ENCODE measurements at places on chromosomes 11 and 22.

DNA sequence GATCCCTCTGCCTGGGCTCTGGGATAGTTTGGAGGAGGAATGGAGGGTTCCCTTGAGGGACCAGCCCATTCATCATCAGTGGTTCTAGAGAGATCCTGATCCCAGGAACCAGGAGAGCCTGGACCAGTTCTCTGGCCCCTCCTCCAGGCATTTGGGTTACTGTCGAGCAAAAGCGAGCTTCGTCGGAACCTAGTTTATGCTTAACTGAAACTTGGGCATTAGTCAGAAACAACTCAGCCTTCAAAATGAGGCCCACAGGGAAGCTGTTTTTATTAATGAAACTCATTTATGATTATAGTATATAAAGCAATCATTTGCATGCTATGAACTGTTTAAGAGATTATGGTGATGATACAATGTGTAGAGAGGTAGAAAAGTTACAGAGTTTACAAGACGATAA, 61.4 kb downstream of the LIF start:
- DNase-seq: no peak

- DNase-seq: no peak
Observed at GRCh38 chr11:116454020-116454645, 318.7 kb downstream of the BUD13 start.

- DNase-seq: no peak
Observed at GRCh38 chr22:28934026-28934425, 50.7 kb downstream of the ZNRF3 start.

- DNase-seq: no peak
Observed at GRCh38 chr11:17697175-17697949, 22.0 kb upstream of the MYOD1 start.

GRCh38 chr11:70595452-70595851, 197.1 kb downstream of the CTTN start:
- DNase-seq: no peak

- DNase-seq: peak; percentile 29
Observed at GRCh38 chr11:30586251-30587144, at the start of gene MPPED2. Gene MPPED2, minus strand, starts transcription at chr11:30586353. Its CDS starts 5,980 bp downstream, at chr11:30580373.

DNA sequence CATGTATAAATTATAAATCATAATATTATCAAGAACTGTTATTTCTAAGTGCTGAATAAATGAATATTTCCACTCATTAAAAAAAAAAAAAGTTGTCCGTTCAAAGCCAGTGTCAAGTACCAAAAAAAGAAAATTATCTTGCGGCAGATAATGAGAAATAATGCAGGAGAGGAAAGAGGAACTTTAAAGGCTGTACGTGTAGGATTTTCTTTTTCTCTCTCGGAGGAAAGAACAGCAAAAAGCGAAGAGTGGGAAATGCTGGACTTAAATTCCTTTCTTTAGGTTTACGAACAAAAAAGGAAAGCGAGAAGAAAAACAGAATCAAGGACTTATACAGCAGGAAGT, 999 bp upstream of the CCDC83 start:
- DNase-seq: no peak

GRCh38 chr22:27984001-27984695, 65.1 kb upstream of the PITPNB start:
- DNase-seq: peak; percentile 12

DNA sequence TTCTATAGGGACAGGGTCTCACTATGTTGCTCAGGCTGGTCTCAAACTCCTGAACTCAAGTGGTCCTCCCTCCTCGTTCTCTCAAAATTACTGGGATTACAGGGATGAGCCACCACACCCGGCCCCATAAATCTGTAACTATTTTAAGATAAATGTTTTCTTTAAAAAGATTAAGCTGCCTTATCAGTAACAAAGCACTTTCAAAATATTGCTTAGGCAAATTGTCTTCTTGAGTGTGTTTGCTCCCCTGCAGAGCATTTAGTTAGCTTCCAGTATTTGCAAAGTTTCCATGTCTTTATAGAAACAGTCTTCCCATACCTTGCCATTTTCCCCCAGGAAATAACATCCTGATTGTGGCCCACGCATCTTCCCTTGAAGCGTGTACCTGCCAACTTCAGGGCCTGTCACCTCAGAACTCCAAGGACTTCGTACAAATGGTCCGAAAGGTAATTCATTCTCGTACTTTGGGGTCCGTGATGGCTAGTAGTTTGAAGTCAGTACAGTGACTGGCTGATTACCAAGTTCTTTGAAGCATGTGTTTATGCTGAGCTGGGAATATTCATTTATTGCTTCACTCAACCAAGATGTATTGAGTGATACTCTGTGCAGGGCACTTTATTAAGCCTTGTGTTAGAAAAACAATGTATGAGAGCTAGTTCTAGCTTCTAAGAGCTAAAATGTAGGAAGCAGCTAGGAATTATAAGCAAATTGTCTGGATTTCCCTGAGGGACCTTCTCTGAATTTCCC, 30.4 kb upstream of the CRTAM start:
- no peak for DNase-seq

DNA sequence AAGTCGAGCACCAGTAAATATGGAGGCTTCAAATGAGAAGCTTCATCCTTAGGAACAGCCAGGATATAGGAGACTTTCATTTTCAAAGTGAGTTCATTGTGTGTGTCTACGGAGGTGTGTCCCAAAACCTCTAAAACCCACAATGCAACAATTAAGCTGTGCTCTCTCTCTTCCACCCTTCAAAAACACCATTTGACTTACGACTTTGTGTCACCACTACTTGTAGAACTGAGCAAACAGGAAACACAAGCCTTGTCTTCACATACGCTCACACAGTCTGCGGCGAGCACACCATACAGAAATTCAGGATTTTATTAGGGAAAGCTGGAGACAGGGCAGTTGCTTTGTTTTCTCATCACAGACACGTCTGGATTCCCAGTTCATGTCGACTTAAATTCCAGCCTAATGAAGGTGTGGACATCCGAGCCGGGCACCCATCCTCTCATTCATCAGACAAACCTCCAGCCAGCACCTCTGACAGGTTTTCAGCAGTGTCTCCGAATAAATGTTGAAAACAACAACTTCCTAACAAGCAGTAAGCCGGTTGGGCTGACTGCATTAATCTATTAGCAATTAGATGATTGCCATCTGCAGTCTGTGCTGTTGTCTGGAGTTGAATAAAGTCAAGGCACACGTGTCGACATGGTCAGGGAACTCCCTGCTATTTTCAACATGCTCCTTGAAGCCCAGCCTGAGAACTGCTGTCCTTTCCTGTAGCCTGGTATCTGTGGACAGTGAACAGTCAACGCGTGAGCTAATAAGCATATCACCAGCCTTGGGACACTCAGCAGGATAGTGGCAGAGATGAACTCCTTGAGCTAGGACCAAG, 1411.1 kb downstream of the BRD1 start:
- DNase-seq: no peak

GRCh38 chr11:68524213-68524612, 63.7 kb downstream of the PPP6R3 start:
- DNase-seq: no peak

DNA sequence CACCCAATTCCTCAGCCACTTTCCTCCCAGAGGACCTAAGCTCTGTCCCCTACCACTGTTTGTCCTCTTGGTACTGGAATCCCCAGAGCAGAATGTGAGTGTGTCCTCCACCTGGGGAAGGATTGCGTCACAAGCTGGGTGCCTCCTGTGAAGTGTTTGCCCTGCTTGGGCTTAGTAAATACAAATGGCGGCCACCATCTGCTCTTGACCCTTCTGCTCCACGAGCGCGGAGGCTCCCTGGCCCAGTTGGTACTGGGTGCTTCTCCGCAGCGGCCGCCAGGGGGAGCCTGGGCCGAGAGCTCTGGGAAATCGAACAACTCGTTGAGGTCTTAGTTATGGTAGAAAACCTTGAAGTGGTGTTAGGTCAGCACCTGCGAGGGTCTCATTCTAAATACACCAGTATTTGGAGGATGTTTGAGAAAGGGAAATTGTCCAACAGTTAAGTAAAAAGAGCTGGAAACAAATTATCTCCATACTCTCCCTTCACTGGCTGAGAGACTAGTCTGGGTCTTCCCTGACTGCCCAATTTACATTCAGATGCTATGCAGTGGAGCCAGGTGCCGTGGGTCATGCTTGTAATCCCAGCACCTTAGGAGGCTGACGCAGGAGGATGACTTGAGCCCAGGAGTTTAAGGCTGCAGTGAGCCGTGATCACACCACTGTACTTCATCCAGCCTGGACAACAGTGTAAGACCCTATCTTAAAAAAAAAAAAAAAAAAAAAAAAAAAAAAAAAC, 74.6 kb upstream of the TEAD1 start:
- peak; percentile 51 for DNase-seq

- no peak for DNase-seq
Observed at GRCh38 chr11:114280696-114281095, 15.5 kb upstream of the NNMT start.

GRCh38 chr11:94750319-94751217, 17.6 kb upstream of the AMOTL1 start:
- DNase-seq: no peak

DNA sequence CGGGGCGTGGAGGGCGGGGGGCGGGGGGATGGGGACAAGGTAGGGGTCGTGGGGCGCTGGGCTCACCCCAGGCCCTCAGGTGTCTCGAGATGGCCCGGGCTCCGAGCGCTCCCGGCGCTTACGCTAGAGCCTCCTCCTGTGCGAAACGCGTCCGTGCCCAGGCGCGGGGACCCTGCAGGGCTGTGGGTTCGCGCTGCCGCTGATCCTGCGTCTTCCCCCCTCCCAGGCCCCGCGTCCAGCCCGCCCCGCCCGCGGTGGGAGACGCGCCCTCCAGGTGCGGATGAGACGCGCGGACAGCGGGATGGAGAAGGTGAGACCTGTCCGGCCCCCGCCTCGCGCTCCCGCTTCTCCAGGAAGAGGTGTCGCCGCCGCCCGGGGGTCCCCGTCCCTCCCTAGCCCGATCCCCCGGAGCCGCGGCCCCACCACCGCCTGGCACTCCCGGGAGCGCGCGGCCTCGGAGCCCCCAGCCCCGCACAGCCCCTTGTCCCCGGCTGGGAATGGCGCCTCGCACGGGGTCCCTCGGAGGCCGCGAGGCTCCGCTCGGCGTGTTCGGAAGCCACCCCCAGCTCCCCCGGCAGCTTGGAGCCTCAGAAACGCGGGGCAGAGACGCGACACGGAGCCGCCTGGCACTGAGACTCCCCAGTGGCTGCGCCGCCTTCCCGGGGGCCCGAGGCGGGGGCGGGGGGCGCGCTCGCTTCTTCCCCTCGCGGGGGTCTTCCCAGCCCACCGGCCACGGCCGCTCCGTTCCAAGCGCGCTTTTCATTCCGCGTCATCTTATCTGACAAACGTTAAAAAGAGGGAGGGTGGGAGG, 27.6 kb upstream of the TOLLIP start:
- no peak for DNase-seq

DNA sequence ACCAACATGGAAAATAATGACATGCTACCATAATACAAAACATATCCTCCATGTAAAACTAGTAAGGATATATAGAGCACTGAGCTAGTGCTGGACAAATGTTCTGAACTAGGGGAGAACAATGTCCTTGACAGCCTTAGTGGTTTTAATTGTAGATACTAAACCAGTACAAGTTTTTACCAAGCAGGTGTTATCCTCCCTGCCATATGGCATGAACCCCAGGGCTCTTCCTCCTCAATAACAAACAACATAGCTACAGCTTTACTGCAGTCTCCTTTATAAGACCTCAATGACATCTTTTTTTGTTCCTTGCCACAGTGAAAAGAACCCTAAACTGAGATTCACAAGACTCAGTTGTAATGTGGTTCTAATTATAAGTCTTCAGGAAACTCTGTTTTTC, 70.2 kb upstream of the GDPD4 start:
- no peak for DNase-seq

- no peak for DNase-seq
Observed at GRCh38 chr22:49282596-49282995, 545.1 kb downstream of the BRD1 start.

DNA sequence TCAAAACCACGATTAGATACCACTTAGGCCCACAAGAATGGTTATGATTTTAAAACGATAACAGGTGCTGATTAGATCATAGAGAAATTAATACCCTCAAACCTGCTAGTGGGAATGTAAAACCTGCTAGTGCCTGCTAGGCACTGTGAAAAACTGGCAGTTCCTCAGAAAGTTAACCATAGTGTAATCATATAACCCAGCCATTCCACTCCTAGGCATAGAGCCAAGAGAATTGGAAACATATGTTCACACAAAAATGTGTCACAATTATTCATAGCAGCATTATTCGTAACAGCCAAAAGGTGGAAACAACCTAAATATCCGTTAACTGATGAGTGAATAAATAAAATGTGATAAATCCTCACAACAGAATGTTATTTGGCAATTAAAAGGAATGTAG, 122.2 kb upstream of the SYN3 start:
- DNase-seq: no peak

DNA sequence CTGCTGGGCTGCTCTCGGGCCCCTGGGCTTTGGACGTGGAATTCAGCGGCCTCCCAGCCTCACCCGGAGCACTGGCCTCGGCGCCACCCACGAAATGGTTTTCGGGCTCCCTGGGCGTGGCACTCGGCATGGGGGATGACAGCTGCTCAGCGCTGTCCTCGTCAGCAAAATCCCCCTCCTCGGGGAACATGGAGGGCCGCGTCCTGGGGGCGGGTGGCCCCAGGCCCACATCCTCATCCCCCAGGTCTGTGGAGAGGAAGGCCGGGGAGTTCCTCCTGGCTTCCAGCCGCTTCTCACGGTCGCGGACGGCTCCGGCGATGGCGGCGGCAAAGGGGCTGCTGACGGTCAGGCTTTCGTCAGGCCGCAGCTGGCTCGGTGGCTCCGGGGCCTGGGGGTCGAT, 88.4 kb downstream of the CTTN start:
- DNase-seq: no peak

- no peak for DNase-seq
Observed at GRCh38 chr11:71272161-71272560, 19.8 kb upstream of the SHANK2 start.

GRCh38 chr22:35299217-35299672, 449 bp upstream of the TOM1 start:
- no peak for DNase-seq

DNA sequence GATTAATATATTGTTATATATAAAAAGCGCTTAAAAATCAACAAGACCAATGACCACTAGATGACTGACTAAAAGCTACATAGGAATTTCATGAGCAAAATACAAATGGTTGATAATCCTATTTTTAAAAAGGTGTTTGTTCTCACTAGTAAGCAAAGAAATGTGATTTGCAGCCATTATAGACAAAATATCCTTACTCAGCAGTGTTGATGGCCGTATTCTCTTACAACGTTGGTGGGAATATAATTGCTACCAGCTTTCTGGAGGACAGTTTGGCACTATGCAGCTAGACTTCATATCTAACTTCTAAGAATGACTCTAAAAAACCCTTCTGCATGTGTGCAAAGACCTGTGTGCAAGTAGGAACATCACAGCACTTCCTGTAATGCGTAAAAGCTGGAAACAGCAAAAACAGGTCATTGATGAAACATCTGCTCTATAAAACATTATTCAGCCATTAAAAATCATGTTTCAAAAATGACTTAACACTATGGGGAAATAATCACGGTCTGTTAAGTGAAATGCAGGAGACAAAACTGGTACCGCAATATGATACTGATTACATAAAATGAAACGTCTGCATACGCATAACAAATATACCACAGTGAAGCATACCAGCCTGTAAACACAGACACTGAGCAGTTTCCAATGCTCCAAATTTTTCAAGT, 70.1 kb upstream of the LINC01488 start:
- no peak for DNase-seq

GRCh38 chr11:132122735-132123134, 752.3 kb downstream of the NTM start:
- DNase-seq: no peak

GRCh38 chr11:85464283-85464682, 162.9 kb downstream of the DLG2 start:
- no peak for DNase-seq
